ENCODE measurements at places on chromosomes 4 and X.

DNA sequence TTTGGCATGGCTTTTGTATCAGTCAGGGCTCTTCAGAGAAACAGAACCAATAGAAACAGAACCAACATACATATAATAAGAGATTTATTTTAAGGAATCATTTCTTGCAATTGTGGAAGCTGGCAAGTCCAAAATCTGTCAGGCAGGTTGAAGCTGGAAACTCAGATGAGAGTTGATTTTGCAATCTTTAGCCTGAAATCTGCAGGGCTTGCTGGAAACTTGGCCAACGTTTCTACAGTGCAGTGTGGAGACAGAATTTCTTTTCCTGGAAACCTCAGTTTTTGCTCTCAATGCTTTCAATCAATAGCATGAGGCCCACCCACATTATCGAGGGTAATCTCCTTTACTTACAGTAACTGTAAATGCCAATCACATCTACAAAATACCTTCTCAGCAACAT, 45.4 kb downstream of the COMMD8 start:
- DNase-seq = no peak

DNA sequence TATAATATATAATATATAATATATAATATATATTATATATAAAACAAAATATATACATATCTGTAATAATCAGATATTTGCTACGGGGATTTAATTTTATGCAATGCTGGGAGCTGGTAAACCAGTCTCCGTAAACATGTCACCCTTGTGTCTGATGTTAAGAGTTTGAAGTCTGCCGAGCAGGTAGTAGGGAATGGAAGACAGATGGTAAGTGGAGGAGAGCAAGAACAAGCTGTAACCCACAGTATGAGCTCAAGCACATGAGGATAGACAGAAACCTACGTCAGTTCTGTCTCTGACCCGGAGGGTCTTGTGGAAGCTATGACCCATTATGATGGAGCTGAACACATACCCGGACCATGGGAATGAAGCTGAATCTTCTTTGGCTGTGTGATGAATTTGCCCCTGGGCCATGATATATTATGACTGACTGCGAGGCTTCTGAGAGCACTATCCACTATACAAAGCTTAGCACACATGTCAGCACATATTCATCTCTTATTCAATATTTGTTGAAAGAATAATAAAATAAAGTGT, 46.2 kb downstream of the TIGD2 start:
- no peak for DNase-seq

DNA sequence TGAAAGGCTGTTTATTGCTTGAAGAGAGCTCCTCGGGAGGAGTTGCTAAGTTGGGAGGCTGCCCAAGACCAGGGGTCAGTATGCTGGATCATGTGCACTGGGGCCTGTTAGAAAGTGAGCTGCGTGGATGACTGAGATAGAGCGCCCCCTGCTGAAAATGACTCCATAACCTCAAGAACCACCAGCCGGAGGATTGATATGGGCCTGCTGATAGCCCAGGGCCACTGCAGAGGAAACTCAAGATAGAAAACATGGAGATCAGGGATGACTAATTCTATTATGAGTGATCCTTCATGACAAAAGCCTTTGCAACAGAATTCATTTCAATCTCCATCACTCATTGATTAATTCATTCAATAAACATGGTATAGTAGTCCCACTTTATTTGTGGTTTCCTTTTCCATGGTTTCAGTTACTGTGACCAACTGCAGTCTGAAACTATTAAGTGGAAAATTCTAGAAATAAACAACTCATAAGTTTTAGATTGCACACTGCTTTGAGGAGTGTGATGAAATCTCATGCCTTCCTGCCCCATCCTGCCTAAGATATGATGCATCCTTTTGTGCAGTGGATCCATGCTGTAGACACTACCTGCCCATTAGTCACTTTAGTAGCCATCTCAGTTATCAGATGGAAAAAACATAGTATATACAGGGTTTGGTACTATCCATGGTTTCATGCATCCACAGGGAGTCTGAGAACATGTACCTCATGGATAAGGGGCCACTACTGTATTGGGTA, 126.7 kb upstream of the MBNL3 start:
- DNase-seq = peak; percentile 3

GRCh38 chrX:119427024-119427794, 28.1 kb downstream of the SLC25A43 start:
- DNase-seq = no peak

GRCh38 chr4:78439328-78439727, 112.2 kb upstream of the ANXA3 start:
- no peak for DNase-seq

- no peak for DNase-seq
Measured at GRCh38 chr4:81378386-81378785, 93.3 kb downstream of the RASGEF1B start.

DNA sequence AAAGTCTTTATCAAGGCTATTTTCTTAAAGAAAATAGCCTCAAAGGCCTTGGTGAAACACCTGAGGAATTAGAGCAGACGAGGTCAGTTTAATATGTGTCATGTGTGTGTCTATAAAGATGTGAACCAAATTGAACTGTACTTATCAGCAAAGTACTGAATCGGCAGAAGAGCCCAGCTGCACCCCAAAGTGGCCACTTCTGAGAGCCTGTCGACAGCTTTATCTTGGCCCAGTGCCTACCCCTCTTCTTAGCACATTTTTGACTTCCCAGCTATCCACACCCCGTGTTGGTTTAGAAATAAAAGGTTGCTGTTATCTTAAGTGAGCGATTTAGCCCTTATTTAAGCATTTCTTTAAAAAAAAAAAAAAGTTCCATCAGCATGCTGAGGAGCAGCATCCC, 329.7 kb downstream of the FBXW7 start:
- DNase-seq = no peak
